ENCODE measurements at places on chromosomes 2 and 18.

- DNase-seq: no peak
These were observed 44.5 kb upstream of the DAPL1 start for GRCh38 chr2:158750458-158751125.

DNA sequence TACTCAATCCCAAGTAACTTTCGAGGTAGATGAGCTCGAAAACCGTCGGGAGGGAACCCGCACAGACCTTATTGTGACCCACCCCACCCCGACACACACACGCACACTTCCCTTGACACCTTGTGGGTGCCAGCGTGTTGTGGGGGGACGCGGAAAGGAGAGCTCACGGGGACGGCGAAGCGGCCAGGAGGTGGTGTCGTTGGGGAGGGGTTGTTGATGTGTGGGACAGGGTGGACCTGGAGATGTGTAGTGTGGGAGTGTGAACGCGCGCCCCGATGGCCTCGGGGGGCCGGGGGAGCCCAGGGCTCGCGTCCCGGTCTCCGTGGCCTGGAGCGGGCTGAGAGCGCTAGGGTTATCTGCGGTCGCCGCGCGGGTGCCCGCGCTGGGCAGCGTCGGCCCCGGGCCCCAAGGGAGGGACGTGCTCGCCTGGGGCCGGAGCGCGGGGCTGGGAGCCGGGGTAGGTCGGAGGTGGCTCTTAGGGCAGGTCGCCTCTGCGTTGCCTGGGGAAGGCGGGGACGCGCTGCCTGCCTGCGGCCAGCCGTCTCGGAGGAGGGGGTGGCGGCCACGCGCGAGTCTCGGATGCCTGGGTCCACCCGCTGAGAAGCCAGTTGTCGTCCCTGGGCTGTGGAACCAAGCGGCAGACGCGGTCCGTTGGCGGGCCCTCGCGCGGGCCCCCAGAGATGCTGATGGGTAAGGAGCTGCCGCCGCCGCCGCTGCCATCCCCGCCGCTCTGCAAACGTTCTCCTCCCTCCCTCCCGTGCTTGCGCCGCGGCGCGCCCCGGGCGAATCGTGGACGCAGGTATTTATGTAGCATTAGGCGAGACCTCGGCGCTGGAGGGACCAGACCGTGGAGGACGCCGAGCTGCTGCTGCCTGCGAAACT, 1.6 kb downstream of the KLHL29 start:
- peak; percentile 44 for DNase-seq

- DNase-seq: no peak
These were observed 83.5 kb downstream of the IRS1 start for GRCh38 chr2:226716126-226716525.

GRCh38 chr18:70390371-70391090, 101.7 kb downstream of the SOCS6 start:
- DNase-seq: peak; percentile 82

DNA sequence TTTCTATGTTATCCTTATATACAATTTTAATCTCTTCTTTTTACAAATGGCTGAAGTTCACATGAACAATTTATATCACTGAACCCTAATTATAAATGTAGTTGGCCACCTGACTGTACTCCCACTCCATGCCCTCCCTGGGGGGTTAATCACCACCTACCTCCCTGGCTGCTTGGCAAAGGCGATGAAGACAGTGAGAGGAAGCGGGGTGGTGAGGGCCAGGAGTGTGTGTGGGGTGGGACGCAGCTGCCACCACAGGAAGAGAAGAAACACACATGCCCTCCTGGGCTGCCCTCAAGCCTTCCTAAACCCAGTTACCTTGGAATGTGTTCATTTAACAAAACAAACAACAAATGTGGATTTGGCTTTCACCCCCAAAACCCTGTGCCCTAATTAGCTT, 87.0 kb upstream of the REV1 start:
- no peak for DNase-seq

DNA sequence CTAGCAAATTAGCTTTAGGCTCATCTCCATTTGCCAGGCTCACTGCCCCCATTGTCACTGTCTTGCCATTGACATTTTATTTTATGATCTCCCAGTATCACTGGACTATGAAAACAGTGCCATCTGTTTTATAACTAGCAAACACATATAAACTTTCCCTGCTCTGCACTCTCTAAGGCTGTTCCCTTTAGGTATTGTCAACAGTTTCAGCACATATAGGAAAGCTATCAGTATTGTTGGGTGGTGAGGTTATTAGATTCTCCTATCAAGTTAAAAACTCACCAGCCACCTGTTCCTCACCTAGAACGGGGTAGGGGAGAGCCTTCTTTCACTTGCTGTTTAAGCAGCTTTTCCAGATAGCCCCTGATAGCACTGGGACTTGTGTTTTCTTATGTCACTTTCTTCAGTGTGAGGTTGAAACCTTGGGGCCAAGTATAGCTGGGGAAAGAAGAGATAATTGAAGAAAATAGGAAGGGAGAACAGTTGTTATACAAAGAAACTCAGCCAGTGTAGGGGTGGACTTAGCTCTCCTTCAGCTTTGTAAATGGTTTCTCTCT, 32.5 kb downstream of the CFLAR start:
- DNase-seq: no peak

GRCh38 chr2:112093216-112093615, 38.1 kb downstream of the TMEM87B start:
- DNase-seq: no peak

- DNase-seq: no peak
These were observed 152.2 kb upstream of the VRK2 start for GRCh38 chr2:57894381-57894780.

- DNase-seq: peak; percentile 97
These were observed 137.4 kb upstream of the ETAA1 start for GRCh38 chr2:67259556-67260342.

- no peak for DNase-seq
These were observed 145.9 kb downstream of the FMNL2 start for GRCh38 chr2:152480821-152481399.

DNA sequence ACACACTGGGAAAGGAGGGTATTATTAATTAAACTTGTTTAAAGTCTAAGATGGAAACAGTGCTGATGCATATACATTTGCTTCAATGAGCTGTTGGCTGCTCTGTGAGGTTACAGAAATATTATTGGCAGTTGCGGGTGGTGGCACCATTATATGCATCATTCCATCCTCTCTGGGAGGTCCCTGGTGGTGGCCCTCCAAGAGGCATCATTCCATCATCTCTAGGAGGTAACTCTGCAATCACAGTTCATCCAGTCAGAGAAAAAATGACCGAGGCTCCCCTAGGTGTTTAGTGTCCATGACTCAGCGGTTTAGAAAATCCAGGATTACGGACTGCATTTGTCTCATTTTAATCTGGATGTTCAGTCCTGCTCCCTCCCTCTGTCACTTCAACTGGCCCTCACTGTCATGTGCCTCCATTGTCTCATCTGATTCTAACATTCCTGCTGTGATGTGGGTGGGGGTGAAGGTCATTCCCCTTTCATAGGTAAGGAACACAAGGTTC, 15.4 kb downstream of the AFF3 start:
- DNase-seq: no peak

DNA sequence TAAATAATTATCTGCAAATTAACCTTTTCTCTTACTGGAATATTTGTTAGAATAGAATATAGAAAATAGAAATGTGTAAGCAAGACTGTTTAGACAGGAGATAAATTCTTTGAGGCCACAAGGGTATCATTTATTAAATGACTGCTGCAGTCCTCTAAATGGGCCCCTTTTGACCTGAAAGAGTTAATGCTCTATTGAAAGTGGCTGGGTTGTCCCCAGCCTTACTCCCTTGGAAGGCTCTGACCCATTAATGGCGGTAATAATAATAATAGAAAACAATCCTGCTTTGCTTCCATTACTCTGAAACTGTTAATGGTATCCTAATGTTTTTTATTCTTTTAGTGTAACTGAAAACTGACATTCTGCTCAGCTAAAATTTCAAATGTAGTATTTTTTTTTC, 398.0 kb upstream of the NRP2 start:
- DNase-seq: no peak

- DNase-seq: peak; percentile 82
These were observed 90.1 kb downstream of the DOK6 start for GRCh38 chr18:69490813-69491212.
